CD4-positive, alpha-beta T cell treated with Interleukin-6 at 100 ng/mL for 8 hours (primary cell): ENCODE measurements at places on chromosomes 7 and 10.

DNA sequence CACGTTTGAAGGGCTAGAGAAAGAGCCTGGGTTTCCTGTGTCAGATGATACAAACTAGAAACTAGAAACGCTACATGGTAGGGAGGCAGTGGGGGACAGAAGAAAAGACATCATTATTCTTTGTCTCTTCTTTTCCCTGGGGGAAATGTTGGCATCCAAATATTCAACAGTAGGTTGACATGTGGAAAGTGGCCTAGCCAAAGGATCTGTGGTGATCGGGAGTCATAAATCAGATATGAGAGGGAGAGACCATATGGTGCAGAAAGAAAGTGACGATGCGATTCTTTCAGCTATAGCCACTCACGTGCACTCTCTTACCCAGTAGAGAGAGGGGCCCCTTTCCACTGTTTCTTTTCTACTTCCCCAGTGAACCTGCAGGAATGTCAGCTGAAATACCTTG lies 964.7 kb downstream of the LRMDA start:
- DNase-seq, result no peak

- no peak for DNase-seq
Measured at GRCh38 chr7:29146057-29146706, at the start of gene CPVL. CPVL (minus strand) TSS chr7:29146537; CDS start chr7:29121061, 25,476 bp downstream.

DNA sequence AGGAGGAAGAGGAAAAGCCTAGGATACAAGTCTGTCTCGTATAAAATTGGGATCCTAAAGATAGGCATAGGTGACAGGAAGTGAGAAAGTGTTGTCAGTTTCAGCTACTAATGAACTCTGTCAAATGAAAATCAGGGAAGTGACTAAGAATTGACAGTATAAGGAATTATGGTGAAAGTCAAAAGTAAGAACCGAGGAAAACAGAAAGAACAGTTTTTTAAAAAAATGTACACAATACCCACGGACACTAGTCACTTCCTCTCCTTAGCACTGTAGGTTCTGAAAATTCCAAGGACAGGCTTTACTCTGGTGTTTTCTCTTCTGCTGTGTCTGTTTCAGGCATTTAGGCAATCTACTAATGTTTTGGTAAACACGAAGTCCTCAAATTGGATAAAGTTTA lies 42.3 kb downstream of the ATAD1 start:
- no peak for DNase-seq

GRCh38 chr7:74183142-74183541 lies 9.0 kb downstream of the EIF4H start:
- no peak for DNase-seq

DNA sequence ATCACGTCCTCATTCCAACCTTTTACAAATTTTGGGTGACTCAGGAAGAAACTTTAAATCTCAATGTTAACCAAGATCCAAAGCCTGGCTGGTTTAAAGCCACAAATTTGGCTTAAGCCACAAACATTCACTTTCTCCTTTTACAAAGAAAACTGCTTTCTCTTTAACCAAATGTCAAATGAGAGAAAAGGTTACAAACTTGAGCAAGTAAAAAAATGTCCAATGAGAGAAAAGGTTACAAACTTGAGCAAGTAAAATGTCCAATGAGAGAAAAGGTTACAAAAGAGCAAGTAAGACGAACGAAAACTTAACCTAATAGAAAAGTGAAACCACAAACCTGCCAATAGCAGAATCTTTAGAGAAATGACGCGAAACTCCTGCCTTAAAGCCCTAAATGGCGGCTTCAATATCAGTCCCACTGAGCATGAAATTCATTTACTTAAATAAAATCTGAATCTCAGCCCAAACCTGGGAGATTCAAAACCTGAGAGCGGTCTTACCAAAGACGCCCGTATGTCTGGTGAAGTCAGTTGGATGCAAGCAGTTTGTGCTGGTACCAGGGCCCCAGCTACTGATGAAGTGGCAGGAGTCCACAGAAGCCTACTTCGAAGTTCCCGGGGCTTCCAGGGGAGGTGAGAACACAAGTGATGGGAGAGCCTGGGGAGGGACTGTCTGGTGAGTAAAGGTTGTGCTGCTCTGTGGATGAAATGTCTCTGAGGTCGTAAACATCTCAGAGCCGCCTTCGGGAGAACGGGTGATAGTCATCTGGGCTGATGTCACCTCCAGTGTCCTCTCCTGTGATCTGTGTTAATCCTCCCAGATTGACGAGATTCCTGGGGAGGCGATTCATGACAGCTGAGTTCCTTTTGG lies 74.6 kb downstream of the PAXIP1 start:
- DNase-seq, result peak; percentile 85

- no peak for DNase-seq
Measured at GRCh38 chr7:1939434-1940401, 269.6 kb downstream of the ELFN1 start.

DNA sequence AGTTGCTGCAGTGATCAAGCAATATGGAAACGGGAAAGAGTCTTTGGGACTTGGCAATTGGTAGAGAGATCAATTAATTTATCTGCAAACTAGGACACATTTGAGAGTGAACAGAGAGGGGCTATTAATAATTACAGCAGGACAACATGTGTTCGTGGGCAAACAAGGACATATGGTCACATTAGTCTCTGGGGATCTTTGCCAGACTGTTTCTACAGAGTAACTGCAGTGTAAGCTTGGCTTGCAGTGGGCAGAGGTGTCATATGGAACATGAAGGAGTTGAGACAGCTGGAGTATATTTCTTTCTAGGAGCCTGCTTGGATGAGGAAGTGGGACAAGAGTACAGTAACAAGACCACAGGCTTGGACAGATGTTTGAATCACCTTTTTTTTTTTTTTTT lies 232.1 kb upstream of the LYZL1 start:
- DNase-seq, result no peak
